ENCODE measurements at places on chromosomes 2 and 18. TPM values are rescaled to one million over a fixed set of nuclear protein-coding genes. Genes with fewer than 3 reads are reported as not detected.

DNA sequence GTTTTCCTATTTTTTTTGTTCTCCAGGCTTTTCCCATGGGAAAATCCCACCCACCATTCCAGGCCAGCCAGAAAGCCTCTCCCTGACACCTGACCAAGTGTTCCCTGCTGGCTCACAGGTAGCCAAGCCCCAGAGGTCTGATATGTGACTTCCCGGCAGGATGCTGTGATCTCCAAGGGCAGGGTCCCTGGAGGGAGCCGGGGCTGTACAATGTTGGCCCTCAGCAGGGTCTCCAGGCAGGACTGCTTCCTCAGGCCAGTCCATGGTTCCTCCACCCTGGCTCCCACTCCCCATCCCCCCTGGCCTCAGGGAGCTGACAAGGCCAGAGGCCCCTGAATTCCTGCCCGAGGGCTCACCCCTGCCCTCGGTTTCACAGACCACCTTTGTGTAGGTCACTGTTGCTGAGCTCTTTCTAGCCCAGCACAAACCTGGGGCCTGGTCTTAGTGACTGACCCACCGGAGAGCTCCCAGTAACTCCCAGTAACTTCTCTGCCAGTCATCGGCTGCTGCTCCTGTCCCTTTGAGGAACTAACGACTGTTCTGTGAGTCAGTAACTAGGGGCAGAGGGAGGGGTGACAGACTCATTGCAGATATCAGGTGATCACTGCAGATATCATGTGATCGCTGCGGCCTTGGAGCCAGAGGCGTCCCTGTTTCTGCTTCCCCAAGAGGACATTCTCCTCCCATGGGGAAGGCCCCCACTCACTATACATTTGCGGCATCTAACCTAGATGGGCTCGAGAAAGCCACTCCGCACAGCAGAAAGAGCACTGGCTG, 38.7 kb downstream of the SDC1 start:
- DNase-seq, result no peak

- no peak for DNase-seq
Observed at GRCh38 chr2:113175736-113176695, 2.2 kb downstream of the PSD4 start.

DNA sequence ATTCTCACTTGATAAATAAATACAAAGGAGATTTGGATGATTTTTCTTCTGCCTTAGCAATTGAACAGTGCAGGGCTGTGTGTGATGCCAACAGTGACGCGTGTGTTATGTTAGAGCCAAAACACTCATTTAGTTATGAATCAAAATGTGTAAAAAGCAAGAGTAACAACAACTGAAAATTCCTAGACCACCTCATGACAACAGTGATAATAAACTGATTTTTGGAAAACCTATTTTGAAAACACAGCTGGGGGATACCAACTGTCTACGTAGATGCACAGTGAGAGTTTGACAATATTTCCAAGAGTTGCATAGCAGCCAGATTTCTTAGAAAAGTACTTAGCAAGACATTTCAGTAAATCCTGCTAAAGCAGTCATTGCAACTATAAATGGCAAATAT, 323.9 kb downstream of the GALR1 start:
- no peak for DNase-seq

Gene VWC2L
- not detected for total RNA-seq

Data from activated naive CD8-positive, alpha-beta T cell treated with anti-CD3 and anti-CD28 coated beads for 36 hours (primary cell).